Small intestine (tissue), 16 donors: ENCODE measurements at places on chromosomes 7 and 10.

DNA sequence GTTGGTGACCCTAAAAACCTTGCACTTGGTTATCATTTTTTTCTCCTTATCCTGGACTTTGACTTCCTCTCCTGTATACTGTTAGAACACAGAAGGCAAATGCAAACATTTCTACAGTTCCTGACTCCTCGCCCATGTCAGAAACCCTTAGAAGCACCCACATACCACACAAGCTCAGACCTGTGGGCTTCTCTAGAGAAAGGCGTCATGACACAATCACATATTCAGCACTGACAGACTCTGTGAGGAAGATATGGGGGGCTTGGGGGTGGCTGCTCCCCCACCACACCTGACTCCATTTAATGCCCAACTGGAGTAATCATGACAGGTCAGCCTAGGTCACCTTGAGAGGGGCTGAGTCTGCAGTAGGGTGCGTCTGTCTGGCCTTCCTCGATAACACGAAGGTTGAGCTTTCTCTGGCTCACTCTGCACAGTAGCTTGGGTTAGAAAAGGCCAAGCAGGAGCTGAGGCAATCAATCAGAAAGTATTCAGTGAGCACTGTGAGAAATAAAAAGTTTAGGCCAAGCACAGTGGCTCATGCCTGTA, 50.9 kb downstream of the CCDC3 start:
- DNase-seq: peak; percentile 46

DNA sequence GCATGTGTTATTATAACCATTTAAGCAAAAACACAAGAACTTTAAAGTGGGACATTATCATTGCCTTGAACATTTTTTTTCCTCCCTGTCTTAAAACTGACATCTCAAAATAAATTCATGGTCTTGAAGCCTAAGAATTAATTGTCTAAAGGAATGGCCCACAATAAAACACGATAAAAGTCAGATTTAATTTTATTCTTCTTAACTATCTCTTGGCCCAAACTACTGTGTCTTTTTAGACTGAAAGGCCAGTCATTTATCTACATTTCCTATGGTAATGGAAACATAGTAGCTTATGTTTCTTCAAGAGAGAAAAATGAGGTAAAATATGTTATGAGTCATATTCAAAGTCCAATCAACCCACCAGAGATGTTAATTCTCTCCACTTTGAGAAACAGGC, 24.4 kb upstream of the ETV1 start:
- DNase-seq: no peak

GRCh38 chr7:102291056-102291915, 4.6 kb downstream of the SH2B2 start:
- no peak for DNase-seq

- no peak for DNase-seq
Observed at GRCh38 chr10:129810-130209, 5.4 kb upstream of the ZMYND11 start.

GRCh38 chr10:36494371-36494770, 631.0 kb upstream of the ANKRD30A start:
- no peak for DNase-seq

DNA sequence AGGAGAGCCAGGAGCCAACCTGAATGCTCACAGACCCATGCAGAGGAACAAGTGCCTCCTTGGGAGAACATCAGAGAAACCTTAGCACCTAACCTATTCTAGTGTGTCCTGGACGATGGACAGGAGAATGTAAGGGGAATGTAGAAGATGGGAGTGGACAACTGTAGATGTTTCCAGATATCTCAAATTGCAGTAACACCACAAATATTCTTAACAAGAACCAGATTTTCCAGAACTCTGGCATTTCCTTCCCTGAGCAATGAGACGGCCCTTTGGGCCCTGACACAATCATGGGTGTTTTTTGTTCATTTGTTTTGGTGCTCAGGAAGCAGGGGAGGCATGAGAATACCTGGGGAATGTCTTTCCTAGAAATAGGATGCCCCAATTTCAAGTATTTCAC, 196.1 kb upstream of the PRSS1 start:
- no peak for DNase-seq

DNA sequence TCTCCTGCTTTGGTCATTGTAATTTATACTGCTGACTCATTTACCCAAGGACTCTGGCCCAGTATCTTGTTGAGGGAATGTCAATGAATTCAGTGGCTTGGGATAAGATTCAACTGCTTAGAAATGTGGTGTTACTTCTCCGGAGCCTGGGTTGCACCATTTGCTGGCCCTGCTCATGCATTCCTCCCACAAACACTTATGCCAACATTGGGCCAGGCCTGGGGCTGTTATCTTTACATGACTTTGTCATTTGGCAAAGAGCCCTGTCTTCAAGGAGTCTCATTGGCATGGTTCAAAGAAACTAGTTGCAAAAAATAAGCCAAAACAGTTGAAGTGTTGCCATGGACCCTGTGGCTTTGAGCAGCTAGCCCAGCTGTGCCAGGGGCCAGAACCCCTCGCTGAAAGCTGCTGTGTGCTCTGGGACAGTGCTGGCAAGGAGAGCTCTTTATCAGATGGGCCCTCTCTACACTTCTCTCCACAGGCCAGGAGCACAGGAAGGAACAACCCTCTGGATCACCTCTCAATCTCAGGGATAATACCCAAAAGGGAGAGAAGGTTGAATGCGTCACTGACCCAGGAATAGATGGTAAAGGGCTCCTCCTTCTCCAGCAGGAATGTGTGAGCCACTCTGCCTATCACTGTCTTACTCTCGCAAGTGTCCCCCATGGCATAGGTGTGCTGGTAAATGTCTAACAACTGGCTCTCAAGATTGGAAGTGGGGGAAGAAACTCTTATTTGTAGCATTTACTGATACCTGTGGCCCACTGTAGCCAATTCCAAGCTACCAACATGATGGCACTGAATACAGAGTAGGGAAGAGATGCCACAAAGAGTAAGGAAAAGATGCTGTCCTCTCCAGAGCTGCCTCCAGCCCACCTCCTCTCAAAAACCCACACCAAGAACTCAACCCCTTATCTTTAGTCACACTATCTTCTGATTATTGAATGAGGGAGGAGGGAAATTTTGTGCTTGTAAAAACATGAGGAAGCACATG, 23.5 kb upstream of the PDE1C start:
- no peak for DNase-seq

GRCh38 chr10:67666416-67667034, 29.5 kb downstream of the CTNNA3 start:
- DNase-seq: peak; percentile 4

DNA sequence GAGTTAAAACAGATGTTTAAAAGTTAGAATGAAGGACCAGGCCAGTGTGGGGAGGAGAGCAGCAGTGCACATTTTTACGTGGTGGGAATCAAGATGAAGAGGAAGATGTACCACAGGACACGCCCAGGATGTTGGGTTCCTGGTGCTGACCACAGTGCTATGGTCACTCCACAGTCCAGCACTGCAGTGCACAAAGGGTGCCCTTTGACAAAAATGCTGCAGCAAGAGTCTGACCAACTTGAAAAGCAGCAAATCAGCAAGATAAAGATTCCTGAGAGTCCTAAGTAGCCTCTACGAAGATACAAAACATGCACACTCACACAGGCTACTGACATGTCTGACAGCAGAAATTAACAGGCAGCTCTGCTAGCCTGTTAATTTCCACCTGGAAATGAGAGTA, 107.1 kb downstream of the PIP4K2A start:
- no peak for DNase-seq

DNA sequence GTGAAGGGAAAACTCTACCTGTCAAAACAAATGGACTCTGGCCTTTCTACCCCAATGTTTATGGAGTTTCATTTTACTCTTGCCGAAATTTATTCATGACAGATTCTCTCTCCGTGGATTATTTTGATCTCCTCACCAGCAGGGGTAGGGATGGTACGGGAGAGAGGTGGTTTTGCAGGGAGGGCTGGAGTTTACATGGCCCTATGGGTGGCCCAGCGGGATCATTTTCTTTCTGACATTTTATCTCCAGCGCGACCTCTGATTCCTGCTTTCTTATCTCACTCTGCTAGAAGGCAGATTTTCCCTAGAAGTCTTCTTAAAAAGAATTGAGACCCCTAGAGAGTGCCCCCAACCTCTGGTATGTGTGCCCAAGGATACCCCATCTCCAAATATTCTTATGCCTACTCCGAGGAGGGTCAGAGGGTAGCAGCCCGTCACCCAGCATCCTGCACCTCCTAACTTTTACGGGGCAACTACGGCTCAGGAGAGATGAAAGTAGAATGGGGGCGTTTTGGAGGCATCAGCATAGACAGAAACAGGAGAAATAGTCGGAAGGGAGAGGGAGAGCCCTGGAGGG, 10.1 kb upstream of the GATA3 start:
- DNase-seq: no peak

DNA sequence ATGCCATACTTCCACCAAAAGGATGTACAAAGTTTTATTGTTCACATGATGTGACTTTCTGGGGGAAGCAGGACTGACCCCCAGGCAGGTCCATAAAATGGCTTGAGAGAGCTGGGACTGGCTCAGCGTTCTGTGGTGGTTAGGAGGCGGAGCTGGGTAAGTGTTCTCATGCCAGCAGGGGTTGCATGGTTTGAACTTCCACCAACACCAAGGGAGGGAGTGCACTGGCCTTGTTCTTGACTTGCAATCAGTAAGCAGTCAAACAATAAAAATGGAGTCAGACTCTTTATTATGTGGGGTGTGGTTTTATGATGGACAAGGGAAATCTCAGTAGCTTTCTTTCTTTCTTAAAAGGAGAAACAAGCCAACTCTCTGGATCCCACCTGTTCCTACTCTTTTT, 95.4 kb upstream of the PRR15 start:
- peak; percentile 81 for DNase-seq

DNA sequence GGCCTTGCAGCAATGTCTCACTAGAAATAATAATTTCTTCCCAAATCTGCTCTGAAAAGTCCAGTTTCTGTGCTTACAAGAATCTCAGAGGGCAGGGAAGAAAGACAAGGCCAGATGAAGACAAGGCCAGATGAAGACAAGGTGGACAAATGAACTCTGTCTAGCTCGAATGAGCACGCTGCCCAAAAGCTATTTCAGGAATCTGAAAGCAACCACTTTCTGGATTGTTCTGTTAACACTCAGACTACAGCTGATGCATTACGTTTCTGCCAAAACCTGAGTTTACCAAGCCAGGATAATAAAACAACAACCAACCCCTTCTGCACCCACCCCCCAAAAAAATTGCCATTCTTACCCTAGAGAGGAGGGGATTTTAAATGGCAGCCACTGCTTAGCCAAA, 1073.6 kb downstream of the SORCS3 start:
- no peak for DNase-seq

- DNase-seq: no peak
Observed at GRCh38 chr7:105643384-105643783, 62.1 kb upstream of the EFCAB10 start.

DNA sequence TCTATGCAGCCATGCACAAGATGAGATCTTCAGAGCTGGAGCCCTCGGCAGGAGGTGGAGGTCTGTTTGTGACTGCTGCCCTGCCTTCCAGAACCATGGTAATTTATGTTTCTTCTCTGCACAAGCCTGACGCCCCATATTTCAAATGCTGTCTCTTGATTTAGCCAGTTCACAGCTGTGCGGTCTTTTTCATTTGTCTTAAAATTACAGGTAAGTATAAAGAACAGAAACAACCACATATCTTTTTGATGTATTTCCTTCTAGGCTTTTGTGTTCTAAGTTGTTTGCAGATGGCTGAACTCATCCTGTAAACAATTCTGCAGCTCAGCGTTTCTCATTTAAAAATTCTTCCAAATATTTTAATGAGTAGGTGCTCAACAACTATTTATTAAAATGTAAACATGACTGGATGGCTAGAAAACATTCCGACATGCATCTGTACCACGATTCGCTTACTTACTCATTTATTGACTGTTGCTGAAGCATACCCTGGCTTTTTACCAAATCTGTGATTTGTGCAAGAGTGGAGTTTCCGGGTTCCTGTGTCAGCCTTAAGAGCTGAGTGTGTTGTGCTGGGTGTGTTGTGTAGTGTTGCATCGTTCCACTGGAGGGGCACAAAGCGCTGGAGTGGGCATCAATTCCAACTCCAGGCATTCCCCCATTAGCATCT, 58.9 kb downstream of the PIP4K2A start:
- DNase-seq: peak; percentile 20

DNA sequence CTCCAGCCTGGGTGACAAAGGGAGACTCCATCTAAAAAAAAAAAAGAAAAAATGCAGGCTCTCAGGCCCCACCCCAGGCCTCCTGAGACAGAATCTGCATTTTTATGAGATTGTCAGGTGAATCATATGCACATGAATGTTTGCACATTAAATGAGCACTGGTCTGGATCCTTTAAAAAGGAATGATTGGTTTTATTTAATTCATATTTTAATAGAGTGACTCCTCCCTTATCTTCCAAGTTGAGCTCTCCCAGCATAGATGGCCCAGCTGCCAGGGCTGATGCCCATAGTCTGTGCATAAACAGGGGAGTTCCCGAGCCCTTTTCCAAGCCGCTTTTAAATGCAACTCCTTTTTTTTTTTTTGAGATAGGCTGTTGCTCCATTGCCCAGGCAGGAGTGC, 28.5 kb downstream of the CUX1 start:
- no peak for DNase-seq

DNA sequence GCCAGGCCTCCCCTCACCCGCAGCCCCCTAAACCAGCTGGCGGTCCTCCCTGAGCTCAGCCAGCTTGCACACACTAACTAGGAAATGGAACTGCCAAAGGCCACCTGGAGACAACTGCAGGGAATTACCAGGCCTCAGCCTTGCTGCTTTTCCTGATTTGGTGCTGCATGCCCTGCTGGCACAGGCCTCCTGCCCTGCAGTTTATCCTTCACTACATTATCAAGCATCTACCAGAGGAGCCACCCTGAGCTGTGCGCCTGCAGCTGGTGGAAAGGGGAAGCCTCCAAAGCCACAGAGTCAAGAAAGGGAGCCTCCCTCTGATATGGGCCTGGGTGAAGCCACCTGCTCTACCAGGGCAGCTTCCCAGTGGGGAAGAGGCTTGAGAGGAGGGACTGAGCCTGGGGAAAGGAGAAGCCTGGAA, 139.8 kb downstream of the GRID1 start:
- DNase-seq: no peak

DNA sequence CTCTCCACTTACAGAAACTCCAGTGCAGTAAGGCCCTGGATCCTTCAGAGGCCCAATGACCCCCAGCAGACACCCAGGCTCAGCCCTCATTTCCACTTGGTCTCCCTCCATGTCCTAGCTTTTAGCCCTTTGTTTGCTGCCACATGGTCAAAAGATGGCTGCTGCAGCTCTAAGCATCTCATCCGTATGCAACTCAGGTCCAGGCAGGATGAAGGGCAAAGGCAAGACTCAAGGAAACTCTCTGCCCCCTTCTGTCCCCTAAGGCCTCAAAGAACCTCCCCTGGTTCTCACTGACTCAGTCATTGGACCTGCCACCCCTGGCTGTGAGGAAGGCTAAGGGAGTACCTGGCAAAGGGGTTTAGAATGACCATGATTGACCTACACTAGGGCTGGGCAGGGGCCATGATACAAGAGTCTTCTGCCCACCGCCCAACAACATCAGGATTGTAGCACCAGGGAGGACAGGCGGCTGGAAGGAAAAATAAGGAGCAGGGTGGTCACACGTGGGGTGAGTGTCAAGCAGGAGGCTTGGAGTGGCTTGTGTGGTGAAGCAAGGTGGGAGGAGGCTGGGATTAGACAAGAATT, 303.8 kb upstream of the ZMIZ1 start:
- no peak for DNase-seq

GRCh38 chr7:73715648-73716317, 3.7 kb downstream of the STX1A start:
- DNase-seq: peak; percentile 95
